ENCODE measurements at places on chromosomes 4 and X. TPM values are rescaled to one million over a fixed set of nuclear protein-coding genes. Genes with fewer than 3 reads are reported as not detected.

The GPR50 gene
- total RNA-seq: not detected

The ARMCX1 gene
- total RNA-seq: 48.0 TPM

DNA sequence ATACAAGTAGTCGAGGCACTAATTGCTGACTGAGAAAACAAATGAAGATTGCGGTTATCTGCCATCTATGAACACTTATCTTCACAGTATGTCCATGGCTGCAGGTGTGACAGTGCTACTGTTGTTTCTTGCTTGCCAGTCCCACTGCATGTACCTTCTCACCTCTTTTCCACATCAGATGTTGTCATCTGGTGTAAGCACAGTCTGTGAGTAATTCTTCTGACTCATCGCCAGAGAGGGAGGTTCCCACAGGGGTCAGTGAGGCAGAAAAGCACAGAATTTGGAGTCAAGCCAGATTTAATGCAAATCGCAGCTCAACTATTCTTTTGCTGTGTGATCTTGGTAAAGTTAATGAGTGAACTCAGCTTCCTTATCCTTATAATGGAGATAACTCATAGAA, 144.4 kb downstream of the GLRA2 start:
- H3K36me3 ChIP-seq: no peaks in the 10 kb centered on the region
- DNase-seq: no peak
- H3K27me3 ChIP-seq: no peaks in the 10 kb centered on the region
- no peak overlapping the region for H3K4me3 ChIP-seq

The FGF5 gene
- total RNA-seq: not detected

DNA sequence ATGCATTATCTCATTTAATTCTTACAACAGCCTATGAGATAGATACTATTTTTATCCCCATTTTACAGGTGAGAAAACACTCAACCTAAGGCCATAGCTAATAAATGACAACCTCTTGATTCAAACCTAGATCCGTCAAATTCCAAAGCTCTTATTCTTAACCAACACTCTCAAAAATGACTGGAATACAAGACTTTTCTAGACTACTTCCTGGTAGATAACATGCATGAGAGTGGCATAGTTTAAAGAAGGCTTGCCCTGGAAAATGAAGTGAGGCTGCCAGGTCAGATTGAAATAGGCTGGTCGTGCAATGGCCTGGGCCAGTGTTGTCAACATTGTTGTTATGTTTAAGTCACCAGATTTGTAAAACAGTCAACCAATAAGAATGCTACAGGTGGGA, 86.6 kb downstream of the DNAAF6 start:
- H3K27me3 ChIP-seq: no peaks in the 10 kb centered on the region
- H3K4me3 ChIP-seq: no peak overlapping the region
- no peak for DNase-seq
- H3K4me1 ChIP-seq: no peaks in the 10 kb centered on the region

DNA sequence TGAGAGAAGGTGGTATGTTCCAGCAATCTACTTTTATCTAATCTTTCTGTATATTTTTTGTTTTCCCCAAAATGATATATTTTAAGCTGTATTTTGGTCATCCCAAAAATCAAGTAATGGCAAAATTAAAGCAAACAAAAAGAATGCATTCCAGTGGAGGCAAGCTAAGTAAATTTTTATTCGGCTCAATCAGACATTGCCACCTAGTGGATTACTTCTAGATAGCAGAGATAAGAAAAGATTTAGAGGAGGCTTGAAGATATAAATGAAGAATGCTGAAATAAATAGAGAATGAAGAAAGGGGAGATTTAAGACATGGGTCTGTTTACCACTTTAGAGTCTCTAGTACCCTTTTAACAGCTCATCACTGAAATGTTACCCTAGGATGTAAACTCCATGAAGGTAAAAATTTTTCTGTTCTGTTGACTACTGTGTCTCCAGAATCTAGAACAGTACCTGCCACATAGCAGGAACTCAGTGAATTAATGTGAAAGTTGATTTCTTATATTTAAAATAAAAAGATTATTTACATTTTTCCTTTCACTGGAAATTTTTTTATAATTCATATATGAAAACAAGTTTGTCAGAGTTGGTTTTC, 110.9 kb upstream of the ANK2 start:
- no peak for DNase-seq
- no peaks in the 10 kb centered on the region for H3K4me1 ChIP-seq
- no peak overlapping the region for H3K4me3 ChIP-seq
- H3K27ac ChIP-seq: no peak overlapping the region
- H3K36me3 ChIP-seq: no peaks in the 10 kb centered on the region

All from ovary (tissue), 10 donors.